ENCODE measurements at places on chromosomes 3 and 15.

DNA sequence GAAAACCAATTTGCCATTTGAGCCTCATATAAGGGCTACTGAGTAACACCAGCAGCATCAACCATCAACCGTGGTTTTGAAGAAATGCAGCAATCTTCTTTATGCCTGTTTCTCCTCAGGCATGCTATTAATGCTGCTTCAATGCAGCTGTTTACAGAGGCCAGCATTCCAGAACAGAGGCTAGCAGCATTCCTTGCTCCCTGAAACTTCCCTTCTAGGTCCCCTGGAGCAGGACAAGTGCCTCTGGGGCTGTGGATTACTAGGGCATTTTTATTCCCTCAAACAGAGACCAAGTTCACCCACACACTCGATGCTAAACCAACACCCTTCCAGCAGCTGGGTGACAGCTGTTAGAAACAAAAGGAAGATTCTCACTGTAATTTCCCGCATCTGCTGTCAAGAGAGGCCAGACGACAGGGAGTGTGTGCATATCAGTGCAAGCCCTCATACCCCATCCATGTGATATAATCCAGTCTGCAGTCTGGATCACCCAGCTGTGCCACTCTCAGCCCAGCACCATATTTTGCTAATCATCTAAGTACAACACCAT lies 57.5 kb downstream of the HOMER2 start:
- DNase-seq, result peak; percentile 11

GRCh38 chr3:145648396-145648795 lies 512.6 kb downstream of the PLOD2 start:
- no peak for DNase-seq

- no peak for DNase-seq
These were observed 45.8 kb downstream of the KLF15 start for GRCh38 chr3:126311338-126311978.

DNA sequence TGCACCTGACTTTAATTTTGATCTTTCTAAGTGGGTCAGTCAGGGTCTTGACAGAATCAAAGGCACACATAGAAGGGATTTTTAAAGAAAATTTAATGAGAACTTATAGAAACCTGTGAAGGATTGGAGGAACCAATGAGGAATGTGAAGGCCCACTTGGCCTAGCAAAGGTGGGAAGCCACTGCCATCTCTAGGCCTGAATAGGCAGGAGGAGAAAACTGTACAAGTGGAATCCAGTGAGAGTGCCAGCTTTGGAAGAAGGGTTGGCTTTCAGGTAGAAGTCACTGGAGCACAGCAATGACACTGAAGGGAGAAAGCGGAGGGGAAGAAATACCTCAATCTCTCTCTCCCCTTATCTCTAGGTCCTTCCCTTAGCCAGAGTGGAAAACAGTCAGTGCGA lies 380.7 kb upstream of the KCNMB2 start:
- no peak for DNase-seq

DNA sequence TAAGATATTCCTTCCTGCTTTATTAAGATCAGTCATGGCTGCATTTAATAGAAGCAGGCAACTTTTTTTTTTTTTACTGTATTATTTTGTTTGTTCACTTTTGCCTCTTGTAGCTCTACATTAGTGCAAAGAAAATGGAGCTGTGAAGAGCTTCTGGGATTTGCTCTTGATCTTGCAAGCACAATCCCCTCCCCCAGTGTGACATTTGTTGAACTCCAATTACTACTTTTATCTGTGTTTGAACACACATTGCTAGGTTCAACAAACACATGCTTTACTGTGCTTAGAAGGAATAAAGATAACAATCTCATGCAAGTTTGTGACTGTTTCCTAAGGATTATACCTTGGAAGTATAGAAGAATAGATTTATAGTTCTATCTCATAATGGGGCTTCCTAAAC lies 648.8 kb downstream of the NLGN1 start:
- no peak for DNase-seq

GRCh38 chr3:173398111-173398479 lies 551 bp downstream of the NLGN1 start:
- no peak for DNase-seq

- no peak for DNase-seq
These were observed 3.7 kb upstream of the CLDN1 start for GRCh38 chr3:190325923-190326322.

DNA sequence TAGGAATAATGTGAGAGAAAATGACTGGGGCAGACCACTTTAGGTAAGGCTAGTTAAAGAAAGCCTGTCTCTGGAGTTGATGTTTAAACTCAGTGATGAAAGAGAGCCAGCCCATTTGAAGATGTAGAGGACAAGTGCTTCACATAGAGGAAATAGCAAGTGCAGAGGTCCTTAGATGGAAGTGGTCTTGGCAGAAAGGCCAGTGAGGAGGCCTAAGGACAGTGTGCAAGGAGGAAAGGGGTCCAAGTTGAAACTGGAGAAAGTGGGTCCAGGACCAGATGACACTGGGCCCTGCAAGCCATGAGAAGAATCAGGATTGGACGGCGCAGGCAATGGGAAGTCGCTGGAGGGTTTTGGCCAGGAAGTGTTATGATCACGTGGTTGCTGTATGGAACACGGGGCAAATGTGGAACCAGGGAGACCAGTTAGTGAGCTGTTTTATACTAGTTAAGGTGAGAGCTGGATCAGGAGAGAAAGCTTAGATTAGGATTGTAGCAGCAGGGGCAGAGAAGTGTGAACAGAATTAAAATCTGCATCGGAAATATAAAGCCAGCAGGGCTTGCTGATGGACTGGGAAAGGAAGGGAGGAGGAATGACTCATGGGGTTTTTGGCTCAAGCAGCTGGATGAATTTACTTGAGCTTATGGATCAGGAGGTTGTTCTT lies 48.0 kb upstream of the SCAANT1 start:
- peak; percentile 63 for DNase-seq

DNA sequence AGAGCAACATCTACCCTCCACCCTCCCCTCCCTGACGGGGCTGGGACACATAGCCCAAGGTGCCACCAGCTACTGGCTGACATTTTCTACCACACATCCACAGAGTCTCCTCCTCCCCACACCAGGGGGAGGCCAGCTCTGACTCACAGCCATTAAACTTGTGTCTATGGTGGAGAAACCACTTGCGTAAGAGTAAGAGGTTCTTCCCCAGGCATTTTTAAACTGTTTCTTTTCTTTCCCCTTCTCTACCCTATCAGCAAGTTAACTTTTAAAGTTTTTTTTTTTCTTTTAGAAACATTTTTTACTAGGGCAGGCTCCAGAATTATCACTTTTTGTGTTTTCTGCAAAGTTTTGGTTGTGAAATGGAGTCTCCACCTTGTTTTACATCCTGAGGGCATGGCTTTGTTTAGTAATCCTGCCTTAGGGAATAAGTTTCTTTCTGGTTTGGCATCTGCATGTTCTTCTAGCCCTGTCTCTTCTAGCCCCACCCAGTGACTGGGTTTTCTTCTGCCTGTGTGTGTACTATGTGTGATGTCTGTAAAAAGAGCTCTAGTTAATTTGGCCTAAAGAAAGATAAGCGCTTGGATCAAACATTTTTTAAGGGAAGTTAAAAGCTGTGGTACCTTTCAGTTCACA lies 148.8 kb upstream of the GADL1 start:
- no peak for DNase-seq

DNA sequence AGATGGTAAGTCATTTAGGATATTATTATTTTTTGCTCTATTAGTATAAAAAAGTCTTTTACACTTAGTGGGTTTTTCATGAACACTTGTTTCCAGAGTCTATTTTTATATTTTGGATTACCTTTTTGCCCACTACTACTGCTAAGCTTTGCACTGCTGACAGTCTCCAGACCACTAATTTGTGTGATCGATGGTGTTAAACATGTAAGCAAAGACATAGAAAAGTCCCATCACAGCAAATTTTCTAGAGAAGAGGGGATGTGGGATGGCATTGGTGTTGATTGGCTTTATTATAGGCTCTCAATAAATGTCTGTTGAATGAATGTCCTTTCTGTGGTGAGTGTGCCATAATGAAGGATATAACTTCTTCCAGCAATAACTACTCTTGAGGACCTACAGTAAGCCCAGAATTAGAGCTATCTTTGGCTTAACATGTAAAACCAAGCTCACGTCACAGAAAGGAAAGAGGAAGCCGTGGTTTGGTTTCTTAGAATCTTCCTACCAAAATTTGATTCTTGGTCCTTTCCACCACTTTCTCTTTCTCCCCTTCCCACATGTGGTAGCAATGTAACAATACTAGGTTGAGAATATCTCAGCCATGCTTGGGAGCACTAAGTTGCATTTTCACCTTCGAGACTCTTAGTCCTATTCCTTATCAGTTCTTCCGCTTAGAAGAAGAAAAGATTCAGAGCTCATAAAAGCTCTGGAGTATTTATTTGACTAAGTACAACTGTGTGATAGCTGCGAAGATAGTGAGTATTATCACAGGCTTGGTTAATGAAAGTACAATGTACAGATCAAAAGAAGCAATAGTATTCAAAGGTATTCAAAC lies 90.6 kb upstream of the UMPS start:
- no peak for DNase-seq

GRCh38 chr15:50222181-50222580 lies 40.2 kb downstream of the SLC27A2 start:
- no peak for DNase-seq

DNA sequence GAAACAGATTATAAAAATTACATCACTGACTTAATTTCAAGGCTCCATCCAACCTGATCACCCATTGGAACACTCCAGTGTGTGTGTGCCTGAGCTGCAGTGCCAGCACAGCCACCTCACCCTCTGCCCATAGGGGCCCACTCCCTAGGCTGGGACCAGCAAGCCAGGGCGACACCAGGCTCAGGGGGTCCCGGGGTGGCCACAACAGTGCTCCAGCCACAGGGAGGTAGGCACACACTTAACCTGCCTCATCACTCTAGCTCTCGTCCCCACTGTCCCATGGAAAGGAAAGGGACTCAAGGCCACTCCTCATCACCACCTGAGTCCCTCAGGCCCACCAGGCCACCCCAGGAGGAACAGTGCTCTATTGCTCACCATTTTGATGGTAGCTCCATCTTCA lies 24.9 kb downstream of the ZXDC start:
- DNase-seq, result no peak

GRCh38 chr3:52227766-52228165 lies 2.3 kb upstream of the TLR9 start:
- DNase-seq, result no peak

- peak; percentile 80 for DNase-seq
These were observed 966 bp downstream of the MYO1E start for GRCh38 chr15:59371458-59372351.

GRCh38 chr3:131806736-131807135 lies 228.1 kb downstream of the CPNE4 start:
- no peak for DNase-seq

- DNase-seq, result peak; percentile 71
These were observed 240.7 kb downstream of the SHOX2 start for GRCh38 chr3:157865352-157866000.

DNA sequence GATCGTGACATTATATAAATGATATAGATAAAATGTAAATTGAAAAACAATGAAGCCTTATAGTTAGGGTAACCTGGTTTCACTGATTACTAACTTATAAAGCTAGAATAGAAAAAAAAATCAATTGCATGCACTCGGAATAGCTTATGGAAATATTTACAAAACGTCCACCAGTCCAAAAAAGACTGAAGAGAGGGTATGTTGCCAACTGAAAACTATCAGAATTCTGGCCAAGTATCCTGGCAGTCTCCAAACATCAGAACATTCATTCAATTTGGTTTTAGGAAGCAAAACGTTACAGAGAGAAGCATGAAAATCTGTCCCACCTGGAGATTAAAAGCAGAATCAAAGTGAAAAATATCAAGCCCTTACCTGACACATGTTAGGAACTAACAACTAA lies 892.4 kb downstream of the ROBO1 start:
- no peak for DNase-seq

- no peak for DNase-seq
These were observed 72.3 kb downstream of the CHSY1 start for GRCh38 chr15:101179341-101180153.

DNA sequence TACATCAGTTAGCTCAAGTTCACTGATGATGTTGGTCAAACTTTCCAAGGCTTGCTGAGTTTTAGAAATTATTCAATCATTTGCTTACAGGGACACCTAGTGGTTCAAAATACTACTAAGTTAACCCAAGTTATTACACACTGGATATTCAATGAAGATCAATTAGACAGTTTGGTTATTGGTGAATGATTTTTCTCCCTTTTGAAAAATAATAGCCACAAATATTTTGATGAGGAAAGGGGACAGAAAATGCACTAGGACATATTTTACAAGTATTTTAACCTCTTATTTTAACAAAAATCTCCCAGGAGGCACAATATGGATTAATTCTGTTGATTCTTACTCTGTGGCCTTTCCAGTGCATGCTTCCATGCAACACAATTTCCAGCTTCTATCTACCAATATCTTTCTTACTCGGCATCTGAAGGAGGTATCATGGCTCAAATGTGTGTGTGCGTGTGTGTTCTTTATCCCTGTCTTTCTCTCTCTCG lies 20.1 kb upstream of the GOLGA6L2 start:
- DNase-seq, result peak; percentile 65
